ENCODE measurements at places on chromosomes 5 and 9. TPM values are rescaled to one million over a fixed set of nuclear protein-coding genes. Genes with fewer than 3 reads are reported as not detected.

Gene CCDC192
- 0.39 TPM for total RNA-seq

Gene CDC20B
- not detected for total RNA-seq

Gene DHX29
- 20.8 TPM for total RNA-seq

Gene OTP
- not detected for total RNA-seq

Gene TRIM36
- total RNA-seq: 0.98 TPM

Gene SLC6A18
- total RNA-seq: not detected

Gene SPOCK1
- 1.6 TPM for total RNA-seq

Gene BAAT
- not detected for total RNA-seq

Gene IFNA21
- not detected for total RNA-seq

Gene LCN2
- total RNA-seq: 0.54 TPM

Gene RNF183
- not detected for total RNA-seq

Gene TXNDC8
- not detected for total RNA-seq

Gene UGT3A1
- total RNA-seq: not detected

Gene SEMA5A
- 351 TPM for total RNA-seq

Gene CTSV
- total RNA-seq: 10.2 TPM

Gene HARS2
- 38.0 TPM for total RNA-seq

Gene CDH9
- total RNA-seq: not detected

Gene TCERG1
- 50.8 TPM for total RNA-seq

Gene MOB3B
- total RNA-seq: 27.4 TPM

Gene LRRTM2
- not detected for total RNA-seq

Measured in placental epithelial cell (primary cell).